ENCODE measurements at places on chromosomes 11 and 22.

DNA sequence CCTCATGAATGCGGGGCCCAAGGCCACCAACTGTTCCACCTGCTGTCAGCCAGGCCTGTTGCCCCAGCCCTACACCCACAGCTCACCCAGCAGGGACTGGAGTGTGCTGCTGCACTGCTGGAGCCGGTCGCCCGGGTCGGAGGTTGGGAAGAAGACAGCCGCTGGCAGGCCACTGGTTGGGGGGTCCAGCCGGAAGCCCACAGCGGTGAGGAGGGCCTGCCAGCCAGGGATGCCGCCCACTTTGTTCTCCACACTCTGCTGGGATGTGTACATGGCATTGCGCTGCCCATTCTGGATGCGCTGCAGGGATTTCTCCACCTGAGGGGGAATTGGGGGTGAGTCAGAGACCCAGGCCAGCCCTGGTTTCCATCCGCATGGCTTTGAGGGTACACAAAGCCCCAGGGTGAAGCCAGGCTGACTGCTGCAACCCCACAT lies 74.2 kb upstream of the PITPNB start:
- DNase-seq = no peak

DNA sequence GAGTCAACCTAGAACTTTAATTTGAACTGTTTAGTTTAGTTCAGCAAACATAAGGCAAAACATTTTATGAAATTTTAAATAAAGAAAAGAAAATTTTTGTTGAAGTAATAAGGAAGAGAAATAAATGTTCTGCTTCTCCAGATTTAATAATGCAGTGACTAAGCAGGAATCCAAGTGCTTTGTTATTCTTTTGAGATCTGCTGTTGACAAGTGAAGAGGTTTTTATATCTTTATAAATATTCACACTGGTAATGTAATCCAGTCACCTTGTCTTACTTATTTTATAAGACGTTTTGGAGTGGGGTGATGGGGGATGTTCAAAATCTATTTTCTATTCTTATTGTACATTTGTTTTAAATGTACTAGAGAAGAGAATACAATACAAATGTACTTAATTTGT lies 725.9 kb upstream of the CCDC179 start:
- no peak for DNase-seq

- DNase-seq = no peak
Observed at GRCh38 chr11:19728436-19728835, 15.8 kb downstream of the NAV2 start.

DNA sequence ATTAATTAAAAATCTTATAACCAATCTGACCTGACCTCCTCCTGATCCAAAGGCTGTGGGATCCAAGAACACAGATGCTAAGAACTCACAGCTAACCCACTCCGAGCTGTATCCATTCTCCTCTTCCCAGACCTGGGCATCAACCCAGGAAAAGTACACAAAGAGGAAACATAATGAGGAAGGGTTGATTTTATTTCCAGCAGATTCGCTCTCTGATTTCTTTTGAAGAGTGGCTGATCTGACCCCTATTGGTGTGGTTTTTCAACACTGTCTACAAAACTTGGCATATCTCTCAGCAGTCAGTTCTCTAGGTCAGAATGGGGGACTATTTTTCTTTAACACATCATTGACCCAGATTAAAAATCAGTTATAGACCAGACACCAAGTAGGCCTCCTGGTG lies 201.9 kb upstream of the UBASH3B start:
- no peak for DNase-seq

GRCh38 chr11:117437791-117438130 lies 110.1 kb downstream of the CEP164 start:
- DNase-seq = no peak

- no peak for DNase-seq
Observed at GRCh38 chr11:94675239-94675638, 92.9 kb upstream of the AMOTL1 start.

DNA sequence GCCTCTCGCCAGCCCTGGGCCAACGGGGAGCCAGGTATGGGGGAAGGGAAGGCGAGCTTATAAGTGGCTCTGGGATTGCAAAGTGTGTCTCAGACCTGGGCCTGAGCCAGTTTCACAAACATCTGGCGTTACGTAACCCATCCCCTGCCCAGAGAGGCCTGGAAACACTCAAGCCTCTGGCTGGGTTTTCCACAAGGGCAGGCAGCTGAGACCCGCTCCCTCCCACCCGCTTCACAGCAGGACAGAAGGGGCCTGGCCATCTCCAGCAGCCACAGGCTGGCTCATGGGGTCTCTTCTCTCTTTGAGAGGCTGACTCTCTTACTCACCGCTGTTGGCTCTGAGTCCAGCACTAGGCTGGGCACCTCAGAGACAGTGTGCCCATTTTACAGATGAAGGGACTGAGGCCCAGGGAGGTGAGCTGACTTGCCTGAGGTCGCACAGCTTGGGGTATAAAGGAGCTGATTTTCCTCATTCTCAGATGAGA lies 44.5 kb downstream of the TRIOBP start:
- DNase-seq = no peak

DNA sequence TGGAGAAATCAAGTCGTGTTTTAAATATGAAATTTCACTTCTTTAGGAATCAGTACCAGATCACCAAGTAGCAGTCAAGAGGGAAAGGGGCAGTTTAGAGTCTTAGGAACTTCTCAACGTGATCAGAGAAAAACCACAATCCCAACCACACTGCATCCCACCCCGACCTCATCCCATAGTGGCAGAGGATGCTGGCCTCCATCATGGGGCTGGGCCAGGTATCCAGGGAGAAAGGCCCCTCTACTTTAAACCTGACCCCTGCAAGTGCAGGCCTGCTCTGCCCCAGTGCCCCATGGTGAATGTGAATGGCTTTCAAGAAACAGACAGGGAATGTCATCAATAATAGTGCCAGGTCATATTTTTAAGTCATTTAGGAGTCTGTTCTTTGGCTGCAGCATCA lies 12.1 kb downstream of the CHST1 start:
- DNase-seq = no peak

- no peak for DNase-seq
Observed at GRCh38 chr11:556662-557256, 3.8 kb downstream of the LMNTD2 start.

DNA sequence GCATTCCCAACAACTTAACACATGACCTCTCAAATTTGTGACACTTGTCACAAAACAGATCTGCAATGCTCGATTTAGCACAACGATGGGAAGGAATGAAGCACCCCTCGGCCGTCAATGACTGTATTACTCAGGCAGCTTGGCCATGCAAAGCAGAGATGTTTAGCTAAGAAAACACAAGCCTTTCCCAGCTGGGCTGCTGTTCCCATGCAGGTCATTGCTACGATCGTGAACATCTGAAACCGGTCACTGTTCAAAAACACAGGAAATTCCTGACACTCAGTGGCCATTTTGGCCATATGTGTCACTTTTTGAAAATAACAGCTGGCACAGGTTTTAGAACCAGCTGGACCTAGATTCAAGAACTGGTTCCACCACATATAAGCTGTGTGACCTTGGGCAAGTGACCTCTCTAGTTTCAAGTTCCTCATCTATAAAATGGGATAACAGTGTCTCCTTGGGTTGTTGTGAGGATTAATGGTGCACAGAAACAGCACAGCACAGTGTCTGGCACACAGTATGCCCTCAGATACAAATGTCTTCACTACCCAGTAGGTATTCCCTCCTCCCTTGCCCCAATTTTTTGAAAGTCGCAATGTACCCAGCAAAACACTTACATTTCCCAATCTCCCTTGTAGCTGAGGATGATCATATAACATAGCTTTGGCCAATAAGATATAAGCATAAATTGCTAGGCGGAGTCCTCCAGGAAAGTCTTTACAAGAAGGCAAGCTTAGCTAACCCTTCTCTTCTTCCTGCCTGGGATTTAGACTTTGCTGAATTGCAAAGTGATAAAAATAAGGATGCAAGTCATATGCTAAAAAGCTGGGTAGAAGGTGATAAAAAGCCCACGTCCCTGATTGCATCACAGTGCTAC lies 93.1 kb downstream of the C11orf58 start:
- DNase-seq = no peak

- no peak for DNase-seq
Observed at GRCh38 chr11:41714101-41714500, 254.6 kb upstream of the LRRC4C start.

GRCh38 chr22:43823353-43823908 lies 11.3 kb upstream of the EFCAB6 start:
- DNase-seq = no peak

GRCh38 chr11:33656768-33657167 lies 43.9 kb downstream of the C11orf91 start:
- DNase-seq = no peak

DNA sequence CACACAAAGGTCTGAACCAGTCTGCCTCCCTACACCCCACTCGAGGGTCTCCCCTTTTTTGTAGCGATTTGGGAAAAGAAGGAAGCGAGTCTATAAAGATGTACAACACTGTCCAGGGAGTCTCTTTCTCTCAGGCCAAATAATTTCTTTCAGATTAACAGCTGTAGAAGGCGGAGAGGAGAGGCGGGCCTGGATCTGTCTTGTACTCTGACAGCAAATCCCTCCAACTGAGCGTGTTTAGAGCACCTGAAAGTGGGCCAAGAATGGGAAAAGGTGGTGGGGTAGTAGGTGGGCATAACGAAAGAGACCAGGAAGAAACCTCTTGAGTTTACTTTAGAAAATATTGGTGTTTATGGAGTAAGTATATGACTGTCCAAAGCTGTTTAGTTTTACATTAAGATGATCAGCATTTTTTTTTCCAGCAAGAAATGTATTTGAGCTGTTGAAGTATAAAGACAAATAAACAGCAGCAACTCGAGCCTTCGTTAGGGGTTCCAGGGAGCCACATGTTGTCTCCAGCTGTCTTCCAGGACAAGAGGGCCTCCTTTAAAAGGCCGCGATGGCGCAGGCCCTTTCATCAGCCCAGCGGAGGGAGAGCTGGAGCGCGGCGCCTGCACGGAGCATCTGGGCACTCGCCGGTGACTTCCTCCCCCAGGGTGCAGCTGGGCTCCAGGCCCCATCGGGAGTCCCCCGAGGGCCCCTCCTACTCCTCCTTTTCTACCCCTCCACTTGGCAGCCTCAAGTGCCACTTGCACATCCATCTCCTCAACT lies 34.9 kb downstream of the SCUBE1 start:
- no peak for DNase-seq

GRCh38 chr11:73761403-73761945 lies 600 bp upstream of the RAB6A start:
- no peak for DNase-seq
